Psoas muscle (tissue), 8 donors: ENCODE measurements at places on chromosomes 1 and 21.

GRCh38 chr1:217734973-217735372, 103.8 kb downstream of the SPATA17 start:
- no peak for DNase-seq

- DNase-seq, result no peak
Measured at GRCh38 chr21:45786660-45787059, 143.1 kb downstream of the PCBP3 start.

GRCh38 chr1:38780133-38780532, 79.4 kb downstream of the RRAGC start:
- no peak for DNase-seq

- no peak for DNase-seq
Measured at GRCh38 chr1:177686933-177687332, 282.9 kb downstream of the SEC16B start.

DNA sequence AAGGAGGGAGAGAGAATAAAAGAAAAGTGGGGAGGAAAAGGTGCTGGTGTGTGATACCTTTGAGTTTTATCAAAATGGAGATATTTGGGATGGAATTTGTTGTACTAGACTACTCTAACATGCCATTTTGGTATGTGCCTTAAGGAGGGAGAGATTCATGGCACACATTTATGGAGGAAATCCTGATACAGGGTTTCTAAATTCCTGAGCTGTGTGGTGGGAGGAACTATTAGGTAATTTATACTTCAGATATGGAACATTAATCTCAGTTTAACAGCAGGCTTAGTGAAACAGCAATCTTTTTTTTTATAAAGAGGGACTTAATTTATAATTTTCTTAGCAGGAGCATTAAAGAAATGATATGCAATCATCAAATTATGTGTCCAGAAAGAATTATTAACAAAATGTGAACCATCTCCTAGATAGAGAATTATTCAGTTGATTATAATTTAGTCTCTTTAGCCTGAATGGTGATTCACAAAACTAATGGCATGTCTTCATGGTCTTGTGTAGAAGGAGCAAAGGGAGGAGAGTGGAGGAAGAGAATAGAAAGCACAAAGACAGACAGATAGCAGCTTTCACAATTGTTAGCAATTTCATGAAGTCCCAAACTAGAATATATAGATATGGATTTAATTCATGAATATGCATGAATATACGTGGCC, 301.6 kb downstream of the HLX start:
- DNase-seq, result no peak

GRCh38 chr1:56975446-56975845, 9.6 kb upstream of the C8B start:
- DNase-seq, result no peak

GRCh38 chr1:152880907-152881306, 2.8 kb downstream of the SMCP start:
- DNase-seq, result no peak

- no peak for DNase-seq
Measured at GRCh38 chr1:207851696-207852095, 59.2 kb downstream of the CD34 start.

DNA sequence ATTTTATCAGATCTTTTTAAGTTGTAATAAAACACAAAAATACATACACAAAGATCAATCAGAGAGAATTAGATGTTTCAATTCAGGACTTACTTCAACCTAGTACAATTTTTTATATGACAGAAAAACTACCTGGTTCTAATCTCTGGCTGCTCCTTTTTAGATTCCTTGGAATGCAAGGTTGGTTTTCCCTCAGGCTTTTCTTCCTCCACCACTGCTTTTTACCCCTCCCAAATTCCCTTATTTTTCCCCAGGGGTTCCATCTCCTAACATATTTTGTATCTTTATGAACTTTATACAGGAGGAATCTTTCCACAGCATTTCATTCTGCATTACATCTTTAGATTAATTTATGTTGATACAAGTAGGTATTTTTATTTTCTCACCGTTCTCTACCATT, 33.2 kb downstream of the PIK3R3 start:
- no peak for DNase-seq

DNA sequence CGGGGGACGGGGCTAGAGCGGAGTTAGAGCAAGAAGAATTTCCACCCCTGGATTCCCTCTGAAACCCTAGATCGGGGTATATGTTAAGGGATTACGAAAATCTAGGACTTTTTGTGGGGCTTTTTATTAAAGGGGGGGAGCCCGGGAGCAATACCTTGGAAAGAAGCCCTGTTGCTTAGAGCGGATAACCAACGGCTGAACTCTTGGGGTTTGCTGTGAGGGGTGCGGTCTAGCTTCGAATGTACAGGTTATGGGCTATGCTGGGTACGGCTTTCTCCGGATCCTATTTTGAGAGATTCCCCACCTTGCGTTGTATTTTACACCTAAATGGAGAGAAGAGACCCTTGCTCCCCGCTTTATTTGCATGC, 626 bp downstream of the DYRK3 start:
- no peak for DNase-seq

DNA sequence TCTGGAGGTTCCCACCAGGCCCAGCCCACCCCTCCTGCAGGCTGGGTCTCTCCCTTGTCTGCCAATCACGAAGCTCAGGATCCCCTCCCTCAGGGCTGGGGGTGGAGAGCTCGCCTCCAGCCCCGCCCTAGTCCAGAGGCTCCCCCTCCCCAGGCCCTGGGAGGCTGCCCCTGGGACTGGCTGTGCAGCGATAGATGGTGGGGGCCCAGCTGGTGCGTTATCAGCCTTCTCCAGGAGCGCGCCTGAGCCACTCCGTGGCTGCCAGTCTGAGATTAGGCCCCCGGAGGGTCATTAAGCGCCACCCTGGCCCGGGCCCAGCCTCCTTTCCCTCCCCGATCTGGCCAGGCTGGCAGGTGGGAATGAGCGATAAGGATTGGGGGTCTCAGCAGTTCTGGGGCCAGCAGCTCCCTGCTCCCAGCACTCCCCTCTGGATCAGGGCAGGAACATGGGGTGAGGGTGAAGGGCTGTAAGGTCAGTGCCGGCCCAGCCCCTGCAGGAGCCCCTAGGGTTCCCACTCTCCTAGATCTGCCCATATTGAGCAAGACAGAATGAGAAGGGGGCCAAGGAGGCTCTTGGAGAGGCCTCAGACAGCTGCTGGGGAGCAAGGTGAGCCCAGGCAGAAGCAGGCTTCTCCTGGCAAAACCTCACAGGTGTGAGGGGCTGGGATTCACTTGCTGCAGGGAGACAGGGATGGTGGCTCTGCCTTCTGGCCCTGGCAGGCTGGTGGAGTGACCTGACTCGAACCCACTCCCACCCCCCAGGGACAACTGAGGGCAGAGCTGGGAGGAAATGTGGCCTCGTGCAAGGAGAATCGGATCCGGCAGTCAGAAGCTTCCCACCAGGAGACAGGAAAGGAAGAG, 8.5 kb downstream of the PDZK1IP1 start:
- DNase-seq, result no peak

DNA sequence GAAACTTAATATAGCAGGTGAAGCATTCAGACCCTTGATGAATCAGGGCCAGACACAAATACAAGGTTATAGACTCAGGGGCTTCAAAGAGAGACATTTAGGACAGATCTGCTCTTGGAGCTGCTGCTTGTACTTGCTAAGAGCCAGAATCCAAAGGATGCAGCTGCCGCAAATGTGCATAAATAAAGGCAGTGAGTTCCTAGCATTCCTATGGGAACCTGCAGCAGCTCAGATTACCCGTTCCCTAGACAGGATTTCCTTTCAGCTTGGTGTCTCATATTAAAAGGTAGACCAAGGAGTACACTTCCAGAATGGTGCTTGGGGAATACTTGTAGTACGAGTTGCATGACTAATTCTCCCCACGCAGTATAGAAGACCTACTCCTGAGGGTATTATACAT, 9.7 kb upstream of the LRRC53 start:
- DNase-seq, result no peak

- peak; percentile 28 for DNase-seq
Measured at GRCh38 chr1:28178690-28179485, 2.4 kb upstream of the PTAFR start.

GRCh38 chr1:152869808-152870419, 8.2 kb upstream of the SMCP start:
- peak; percentile 35 for DNase-seq

DNA sequence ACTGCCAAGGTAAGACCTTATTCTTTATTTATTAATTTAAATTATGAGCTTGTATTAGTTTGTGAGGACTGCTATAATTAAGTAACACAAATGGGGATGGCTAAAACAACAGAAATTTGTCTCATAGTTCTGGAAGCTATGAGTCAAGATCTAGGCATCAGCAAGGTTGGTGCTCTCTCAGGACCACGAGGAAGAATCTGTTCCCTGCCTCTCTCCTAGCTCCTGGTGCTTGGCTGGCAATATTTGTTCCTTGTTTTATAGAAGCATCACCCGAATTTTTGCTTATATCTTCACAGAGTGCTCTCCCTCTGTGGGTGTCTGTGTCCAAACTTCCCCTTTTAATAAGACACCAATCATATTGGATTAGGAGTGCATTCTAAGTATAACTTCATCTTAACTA, 41.4 kb upstream of the CCDC190 start:
- no peak for DNase-seq

DNA sequence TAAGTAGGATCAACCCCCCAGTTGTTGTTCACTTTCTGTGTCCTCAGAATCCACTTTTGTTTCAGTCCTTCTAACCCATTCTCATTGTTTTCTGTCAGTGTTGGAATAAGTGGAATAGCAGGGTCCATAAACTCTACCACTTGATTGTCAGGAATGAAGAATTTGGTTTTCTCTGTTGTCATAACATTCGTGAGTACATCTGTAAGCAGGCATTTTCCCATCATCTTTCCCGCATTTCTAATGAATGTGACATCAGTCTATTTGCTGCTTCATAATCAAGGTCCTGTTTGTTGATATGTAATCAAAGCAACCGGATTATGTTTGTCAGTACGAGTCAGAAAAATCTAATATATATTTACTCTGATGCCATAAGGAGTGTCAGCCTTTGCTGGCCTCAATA, 147.1 kb downstream of the KIF26B start:
- DNase-seq, result no peak

DNA sequence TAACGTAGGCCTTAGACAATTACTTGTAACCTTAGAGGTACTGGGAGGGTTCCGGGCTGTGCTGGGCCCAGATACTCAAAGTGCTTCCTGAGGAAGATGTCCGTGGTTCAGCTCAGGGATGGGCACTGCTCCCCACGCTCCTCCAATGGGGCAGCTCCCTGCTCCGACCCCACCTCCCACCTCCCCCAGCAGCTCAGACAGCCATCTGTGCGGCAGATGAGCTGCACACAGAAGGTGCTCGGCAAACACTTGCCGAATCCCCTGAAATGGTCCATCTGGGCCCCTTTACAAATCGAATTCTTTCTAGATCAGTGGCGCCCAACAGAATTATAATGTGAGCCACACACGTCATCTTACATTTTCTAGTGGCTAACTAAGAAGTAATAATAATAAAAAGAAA, 242.4 kb upstream of the RAB4A start:
- DNase-seq, result no peak

DNA sequence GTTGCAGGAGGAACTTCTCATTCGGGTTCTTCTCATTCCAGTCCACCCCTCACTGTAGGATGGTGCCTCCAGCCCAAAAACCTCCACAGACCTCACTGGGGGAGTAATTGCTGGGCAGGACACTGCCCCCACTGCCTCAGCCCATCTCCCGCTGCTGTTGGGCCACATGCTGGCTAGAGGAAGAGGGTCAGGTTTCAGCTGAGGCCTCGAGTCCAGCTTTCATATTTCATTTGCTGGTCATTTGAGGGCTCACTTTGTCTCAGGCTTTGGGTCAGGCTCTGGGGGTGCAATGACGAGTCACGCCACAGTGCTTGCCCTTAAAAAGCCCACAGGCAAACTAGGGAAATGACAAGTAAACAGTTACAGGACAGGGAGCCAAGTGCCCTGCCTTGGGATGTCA, 9.3 kb downstream of the CDK18 start:
- no peak for DNase-seq

- no peak for DNase-seq
Measured at GRCh38 chr1:60823151-60823550, 259.2 kb upstream of the NFIA start.

DNA sequence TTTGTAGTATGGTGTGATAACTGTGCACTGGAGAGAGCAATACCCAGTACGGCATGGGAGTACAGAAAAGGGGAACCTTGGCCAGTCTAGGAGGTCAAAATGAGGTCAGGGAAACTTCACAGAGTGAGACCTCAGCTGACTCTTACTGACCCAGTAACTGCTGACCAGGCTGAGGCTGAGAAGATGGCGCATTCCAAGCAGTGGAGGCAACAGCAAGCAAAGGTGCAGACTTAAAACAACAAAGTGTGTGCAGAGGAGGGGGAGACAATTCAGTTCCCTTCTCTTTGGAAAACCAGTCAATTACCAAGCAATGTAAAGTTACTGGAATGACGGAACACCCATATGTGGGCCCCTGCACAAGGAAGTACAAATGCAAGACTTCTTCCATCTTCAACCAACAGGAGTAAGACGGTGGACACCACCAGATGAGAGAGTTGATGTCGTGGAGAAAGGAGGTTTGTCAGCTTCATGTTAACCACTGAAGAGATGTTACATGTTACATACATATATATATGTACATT, 54.6 kb upstream of the PRDX6 start:
- DNase-seq, result no peak

GRCh38 chr1:2534687-2535441, 4.8 kb upstream of the HES5 start:
- no peak for DNase-seq

DNA sequence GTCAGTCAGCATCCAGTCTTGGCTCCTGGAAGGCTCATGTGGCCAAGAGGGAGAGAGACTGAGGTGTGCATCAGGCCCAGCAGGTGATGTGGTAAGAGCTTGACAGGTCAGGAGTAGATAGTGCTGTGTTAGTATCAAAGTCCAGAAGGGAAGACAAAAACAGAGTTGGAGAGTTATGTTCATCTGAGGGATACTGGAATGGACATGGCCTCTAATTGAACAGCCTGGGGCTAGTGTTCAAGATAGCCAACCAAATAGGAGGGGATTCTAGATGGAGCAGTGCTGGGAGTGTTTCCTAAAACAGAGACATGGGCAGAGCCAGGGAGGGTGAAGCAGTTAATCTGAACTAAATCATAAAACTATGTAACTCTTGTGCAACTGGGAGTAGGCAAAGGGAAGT, 120.7 kb upstream of the MARK1 start:
- no peak for DNase-seq

- DNase-seq, result peak; percentile 54
Measured at GRCh38 chr1:68051475-68051874, 1.0 kb upstream of the DIRAS3 start.

GRCh38 chr1:96968541-96968940, 247.0 kb downstream of the PTBP2 start:
- no peak for DNase-seq

- DNase-seq, result no peak
Measured at GRCh38 chr1:177106614-177107365, 57.7 kb downstream of the ASTN1 start.

DNA sequence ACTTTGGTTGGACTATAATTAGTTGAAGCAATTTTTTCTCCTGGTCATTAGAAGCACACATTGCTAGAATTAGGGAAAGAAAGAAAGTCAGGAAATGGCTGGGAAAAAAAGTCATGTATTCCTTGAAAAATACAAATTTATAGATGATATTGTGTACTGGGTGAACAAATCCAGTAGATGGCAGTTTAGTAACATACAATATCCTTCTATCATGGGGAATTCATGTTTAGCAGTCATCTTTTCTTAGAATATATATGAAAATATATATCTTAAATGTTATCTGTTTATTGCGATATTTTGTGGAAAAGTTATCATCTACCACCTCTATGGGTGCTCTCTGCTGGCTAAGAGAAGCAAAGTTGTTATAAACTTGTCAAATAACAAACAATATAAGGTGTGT, 13.1 kb upstream of the ZRANB2 start:
- no peak for DNase-seq

- DNase-seq, result no peak
Measured at GRCh38 chr1:230596306-230596705, 46.0 kb upstream of the COG2 start.
